ENCODE measurements at places on chromosomes 5 and 9.

- DNase-seq, result no peak
Measured at GRCh38 chr9:121292051-121292450, 24.1 kb downstream of the GSN start.

DNA sequence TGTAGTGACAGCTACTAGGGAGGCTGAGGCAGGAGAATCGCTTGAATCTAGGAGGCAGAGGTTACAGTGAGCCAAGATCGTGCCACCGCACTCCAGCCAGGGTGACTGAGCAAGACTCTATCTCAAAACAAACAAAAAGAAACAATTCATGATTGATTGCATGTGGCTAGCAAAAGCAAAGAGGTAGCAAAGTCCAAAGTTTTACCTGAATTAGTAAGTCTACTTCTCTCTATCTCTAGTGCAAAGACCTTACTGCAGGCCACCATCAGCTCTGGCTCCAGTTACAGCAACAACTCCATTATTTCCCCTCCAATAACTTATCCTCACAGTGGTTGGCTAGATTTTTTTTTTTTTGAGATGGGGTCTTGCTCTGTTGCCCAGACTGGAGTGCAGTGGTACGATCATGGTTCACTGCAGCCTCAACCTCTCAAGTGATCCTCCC, 6.2 kb upstream of the SAR1B start:
- no peak for DNase-seq

GRCh38 chr9:13705918-13706317, 426.4 kb upstream of the MPDZ start:
- DNase-seq, result no peak

GRCh38 chr5:61347080-61347479, 15.0 kb downstream of the ZSWIM6 start:
- no peak for DNase-seq

- DNase-seq, result no peak
Measured at GRCh38 chr9:78614892-78615291, 318.0 kb downstream of the PSAT1 start.

DNA sequence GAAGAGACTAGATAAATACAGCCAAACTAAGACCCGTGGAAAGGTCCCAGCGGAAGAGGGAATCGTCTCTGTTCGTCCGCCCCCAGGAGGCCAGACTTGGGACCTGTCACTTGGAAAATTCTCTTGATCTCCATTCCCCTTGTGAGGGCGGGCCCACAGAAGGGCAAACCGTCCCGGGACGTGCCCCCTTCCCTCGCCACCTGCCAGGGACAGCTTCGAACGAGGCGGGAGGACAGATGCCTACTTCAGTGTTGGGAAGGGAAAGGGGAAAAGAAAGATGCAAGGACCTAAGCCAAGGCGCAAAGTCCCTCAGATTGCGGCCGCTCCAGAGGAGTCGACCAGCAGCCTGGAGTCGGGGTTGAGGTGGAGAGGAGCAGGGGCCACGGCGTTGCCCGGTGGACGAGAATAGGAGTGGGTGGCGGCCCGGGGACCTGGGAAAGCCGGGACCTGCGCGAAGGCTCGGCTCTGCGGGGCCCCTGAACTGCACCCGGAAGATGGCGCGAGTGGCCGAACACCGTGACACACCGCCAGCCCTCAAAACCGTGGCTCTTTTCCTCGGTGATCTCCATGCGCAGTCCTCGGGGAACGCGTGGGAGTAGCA, 4.4 kb upstream of the EBF1 start:
- DNase-seq, result no peak

GRCh38 chr5:124922255-124922975, 176.0 kb upstream of the ZNF608 start:
- no peak for DNase-seq

- DNase-seq, result no peak
Measured at GRCh38 chr5:146428658-146429057, 18.5 kb upstream of the TCERG1 start.

- no peak for DNase-seq
Measured at GRCh38 chr5:15367489-15367888, 132.5 kb upstream of the FBXL7 start.

DNA sequence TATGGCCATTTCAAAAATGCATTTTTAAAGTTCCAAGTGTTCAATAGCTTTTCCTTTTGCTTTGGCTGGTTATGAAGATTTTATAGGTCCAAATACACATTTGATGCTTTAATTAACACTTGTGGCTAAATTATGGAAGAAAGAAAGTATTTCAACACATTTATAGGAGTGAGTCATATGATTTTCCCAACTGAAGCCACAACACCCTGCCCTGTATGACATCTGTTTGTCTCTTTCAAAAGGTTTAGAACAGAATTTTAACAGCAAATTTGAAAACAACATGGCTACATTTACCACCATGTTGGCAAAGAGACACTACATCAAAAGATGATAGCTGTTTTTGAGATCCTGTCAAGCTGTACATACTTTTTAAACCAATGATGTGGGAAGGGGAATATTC, 99.4 kb downstream of the TMEM174 start:
- no peak for DNase-seq

DNA sequence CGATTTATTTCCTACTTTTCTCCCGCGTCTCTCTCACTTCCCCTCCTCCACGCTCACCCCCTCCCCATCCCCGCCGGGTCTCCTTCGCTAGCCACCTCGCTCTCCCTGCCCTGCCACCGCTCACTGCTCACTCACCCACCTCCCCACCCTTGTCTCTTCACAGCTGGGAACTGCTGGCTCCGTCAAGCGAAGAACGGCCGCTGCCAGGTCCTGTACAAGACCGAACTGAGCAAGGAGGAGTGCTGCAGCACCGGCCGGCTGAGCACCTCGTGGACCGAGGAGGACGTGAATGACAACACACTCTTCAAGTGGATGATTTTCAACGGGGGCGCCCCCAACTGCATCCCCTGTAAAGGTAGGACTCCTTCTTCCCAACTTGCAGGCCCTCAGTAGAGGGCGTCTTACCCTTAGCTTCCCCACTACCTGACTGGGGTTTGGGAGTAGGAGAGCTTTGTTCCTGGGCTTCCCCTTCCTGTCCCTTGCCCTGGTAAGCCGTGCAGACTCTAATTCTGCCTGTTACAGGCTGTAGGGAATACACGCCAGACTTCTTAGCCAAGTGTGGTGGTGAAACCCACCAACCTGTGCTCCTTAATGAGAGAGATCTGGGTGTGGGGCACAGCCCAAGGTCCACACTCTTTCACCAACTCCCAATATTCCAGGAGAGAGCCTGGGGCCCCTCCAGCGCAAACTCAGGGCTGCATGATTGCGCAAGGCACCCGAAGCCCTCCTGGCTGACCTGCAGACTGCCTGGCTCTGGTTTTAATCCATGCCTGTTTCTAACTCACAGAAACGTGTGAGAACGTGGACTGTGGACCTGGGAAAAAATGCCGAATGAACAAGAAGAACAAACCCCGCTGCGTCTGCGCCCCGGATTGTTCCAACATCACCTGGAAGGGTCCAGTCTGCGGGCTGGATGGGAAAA, 2.5 kb downstream of the FST start:
- DNase-seq, result no peak

GRCh38 chr5:53291528-53291927, 182.0 kb upstream of the MOCS2 start:
- DNase-seq, result no peak

DNA sequence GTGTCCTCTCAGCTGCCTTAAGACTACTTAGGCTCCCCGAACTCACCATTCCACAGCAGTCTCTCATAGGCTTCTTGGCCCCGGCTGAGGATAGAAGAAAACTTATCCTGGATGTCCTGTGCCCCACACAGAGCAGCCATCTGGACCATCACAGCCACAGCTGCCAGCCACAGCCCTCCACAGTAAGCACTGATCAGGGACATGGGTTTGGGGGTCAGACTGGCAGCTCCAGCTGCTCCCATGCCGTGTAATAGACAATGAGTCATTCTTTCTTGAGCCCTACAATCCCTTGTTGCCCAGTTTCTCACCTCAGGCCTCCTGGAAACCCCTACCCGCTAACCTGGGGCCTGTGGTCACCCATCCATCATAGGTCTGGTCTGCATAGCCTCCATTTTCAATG, 5.7 kb downstream of the CREB3 start:
- no peak for DNase-seq

GRCh38 chr5:74575741-74576538, 64.6 kb downstream of the ENC1 start:
- DNase-seq, result no peak

DNA sequence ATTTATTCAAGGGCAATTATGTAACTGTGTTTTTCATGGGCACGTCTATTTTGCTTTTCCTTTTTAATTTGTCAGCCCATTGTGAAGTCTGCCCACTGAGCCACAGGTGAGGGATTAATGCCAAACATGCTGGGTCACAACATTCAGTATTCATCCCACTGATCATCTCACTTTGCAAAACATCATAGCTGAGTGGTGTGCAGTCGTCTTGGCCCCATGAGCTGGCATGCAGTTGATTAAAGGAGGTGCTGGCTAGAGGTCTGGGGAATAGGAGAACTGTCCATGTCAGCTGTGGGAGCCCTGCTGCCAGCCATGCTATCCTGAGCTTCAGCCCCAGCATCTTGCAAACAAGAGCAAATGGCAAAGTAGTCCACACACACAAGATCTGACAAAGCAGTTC, 11.7 kb upstream of the ESM1 start:
- DNase-seq, result no peak

- no peak for DNase-seq
Measured at GRCh38 chr5:124746916-124747790, 714 bp upstream of the ZNF608 start.

DNA sequence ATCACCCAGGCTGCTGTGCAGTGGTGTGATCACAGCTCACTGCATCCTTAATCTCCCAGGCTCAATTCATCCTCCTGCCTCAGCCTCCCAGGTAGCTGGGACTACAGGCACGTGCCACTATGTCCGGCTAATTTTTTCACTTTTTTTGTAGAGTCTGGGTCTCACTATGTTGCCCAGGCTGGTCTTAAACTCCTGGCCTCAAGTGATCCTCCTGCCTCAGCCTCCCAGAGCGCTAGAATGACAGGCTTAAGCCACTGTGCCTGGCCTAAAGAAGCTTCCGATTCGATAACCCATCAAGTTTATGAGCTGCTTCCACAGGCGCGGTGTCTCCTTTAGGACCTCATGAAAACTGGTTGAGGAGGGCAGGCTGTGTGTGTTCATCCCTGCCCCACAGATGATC, 16.2 kb downstream of the COL27A1 start:
- no peak for DNase-seq

DNA sequence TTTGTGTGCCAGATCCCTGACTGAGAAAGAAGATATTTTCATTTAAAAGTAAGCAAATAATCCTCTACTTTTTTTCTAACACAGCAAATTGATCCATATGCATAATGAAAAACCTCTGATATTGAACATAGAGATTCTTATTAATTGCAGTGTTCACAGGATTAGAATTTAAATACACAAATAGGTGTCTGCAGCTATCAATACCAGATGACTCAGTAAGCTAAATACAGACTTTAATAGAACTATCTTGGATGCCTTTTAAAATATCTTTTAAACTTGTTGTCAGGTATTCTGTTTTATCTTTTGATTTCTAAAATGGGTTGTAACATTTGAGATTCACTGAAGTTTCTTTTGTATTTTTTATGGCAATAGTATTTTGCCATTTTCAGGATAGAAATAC, 43.1 kb downstream of the NIPBL start:
- no peak for DNase-seq

- DNase-seq, result no peak
Measured at GRCh38 chr9:21252721-21253547, 13.1 kb upstream of the IFNA14 start.

DNA sequence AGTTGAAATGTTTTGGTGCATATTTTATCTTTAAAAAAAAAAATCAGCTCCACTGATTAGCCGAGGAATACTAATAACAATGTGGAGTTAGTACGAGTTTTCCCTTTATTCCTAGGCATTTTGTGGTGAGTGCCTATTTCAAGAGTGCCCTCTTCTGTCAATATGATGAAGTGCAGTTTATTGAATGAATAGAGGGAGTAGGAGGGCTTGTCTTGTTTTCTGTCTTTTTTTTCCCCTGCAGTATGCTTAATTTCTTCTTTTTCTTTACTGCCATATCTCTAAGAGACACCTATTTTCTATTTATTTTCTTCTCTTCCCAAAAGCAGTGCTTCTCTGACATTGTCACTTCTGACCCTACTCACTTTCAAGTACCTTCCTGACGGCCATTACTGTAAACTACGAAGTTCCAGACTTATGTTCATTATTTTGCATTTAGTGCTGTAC, 169.6 kb upstream of the PITX1 start:
- no peak for DNase-seq

GRCh38 chr5:68689010-68689409, 404.8 kb upstream of the SLC30A5 start:
- DNase-seq, result no peak

DNA sequence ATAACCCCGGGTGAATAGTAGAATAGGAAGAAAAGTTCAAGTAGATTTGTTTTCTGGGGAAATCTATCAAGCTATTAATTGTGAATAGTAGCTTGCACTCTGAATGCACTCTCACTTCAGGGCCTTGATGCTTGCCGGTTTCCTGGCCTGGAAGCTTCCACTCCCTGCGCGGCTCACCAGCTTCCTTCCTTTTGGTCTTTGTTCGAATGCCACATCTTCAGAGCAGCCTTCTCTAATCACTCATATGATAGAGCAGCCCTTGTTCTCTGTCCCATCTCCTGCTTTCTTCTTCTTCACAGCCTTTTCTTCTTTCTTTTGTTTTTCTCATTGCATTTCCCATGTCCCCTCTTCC, 146.7 kb downstream of the MAST4 start:
- DNase-seq, result no peak

- no peak for DNase-seq
Measured at GRCh38 chr5:178992291-178992895, 2.7 kb downstream of the GRM6 start.

DNA sequence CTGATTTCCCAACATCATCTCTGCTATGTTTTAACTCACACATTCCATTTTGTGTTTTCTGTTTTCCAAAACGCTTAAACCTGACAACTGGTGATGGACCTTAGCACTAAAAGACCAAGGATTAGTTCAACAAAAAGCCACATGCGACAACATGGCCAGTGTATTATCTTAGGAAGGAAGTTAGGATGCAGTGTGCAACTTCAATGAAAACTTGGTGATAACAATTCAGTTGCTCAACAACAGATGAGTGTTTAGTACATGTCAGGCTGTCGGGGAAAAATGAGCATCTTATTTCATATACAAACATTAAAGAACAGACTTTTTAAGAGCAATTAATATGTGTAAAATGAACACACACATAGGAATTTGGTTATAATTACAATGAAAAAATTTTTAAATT, 780.0 kb downstream of the SEMA5A start:
- no peak for DNase-seq

DNA sequence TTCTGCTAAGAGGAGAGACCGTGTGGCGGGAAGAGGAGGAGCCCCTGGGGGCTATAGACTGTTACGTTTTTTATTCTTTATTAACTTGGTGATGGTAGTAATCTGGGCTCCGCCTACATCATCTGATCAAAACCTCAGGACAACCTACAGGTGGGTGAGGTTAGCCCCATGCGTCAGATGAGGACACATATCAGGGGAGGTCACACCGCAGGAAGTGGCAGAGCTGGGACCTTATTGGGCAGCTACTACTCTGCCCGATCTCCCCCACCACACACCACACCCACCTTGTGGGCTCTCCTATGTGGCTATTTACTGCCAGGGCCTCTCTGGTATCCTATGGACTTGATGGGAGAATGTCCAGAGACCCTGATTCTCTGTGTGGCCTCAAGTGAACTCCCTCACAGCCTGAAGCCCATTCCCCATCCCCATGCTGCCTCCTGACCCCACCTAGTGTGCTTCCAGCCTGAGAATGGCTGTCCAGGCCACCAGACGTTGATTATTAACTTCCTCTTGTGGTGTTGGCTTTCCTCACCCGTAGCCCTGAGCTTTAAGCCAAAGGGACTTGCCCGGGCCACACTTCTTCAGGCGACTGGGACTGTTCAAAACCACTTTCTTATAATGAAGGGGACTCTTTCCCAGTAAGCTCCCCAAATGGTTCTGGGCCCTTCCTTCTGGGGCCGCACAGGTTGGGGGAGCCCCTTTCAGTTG, 8.2 kb downstream of the UNC5A start:
- DNase-seq, result no peak
